ENCODE measurements at places on chromosomes 3 and 15.

- no peak for DNase-seq
These were observed 1043.6 kb downstream of the DIPK2A start for GRCh38 chr3:145015253-145015652.

- DNase-seq: no peak
These were observed 28.6 kb downstream of the KCNAB1 start for GRCh38 chr3:156148946-156149381.

DNA sequence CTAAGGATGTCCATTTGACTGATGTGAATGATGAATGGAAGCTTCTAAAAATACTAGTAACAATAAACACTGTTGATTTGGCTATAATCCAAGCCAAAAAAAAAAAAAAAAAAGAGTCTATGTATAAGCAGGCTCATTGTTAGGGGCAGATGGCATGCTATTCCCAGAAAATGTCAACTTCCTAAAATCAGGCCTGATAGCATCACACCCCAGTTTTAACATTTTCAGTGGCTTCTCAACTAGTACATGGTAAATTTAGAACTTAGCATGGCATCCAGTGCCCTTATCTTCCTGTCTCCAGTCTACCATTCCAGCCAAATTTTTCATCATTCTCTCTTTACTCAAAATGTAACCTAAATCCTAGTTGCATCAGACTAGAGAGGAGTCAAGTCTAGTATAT, 288.2 kb upstream of the ZNF385D start:
- no peak for DNase-seq

DNA sequence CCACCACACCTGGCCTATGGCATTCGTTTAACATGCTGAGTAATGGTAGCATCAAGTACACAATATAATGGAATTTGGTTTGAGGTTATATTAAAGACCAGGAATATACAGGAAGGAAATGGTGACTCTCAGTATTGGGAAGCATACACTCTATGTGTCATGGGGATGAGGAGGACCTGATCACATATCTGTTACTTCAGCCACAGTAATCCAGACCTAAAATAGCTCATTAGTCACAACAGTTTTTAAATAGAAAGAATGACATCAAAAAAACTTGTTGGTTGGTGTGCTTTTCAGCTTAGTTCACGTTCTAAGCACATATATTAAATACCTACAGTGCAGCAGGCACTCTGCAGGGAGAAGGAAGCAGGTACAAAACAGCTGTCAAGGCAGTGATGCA, 52.5 kb upstream of the ATP2C1 start:
- no peak for DNase-seq

- DNase-seq: no peak
These were observed 1.2 kb downstream of the TRIM71 start for GRCh38 chr3:32818970-32819511.

- DNase-seq: no peak
These were observed 37.8 kb upstream of the FOXB1 start for GRCh38 chr15:59966262-59966661.

DNA sequence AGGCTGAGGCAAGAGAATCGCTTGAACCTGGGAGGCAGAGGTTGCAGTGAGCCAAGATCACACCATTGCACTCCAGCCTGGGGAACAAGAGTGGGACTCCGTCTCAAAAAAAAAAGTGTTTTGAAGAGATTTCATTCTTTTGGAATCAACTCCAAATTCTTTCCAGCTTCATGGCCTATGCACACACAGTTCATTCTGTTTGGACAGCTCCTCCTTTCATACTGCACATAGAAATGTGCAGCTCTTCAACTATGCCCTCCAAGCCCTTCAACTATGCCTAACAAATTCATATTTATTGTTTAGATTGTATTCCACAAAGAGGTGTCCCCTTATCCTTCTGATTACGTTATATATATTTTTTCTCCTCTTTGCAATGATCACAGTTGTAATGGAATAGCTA, 4.2 kb downstream of the TP53BP1 start:
- DNase-seq: no peak

GRCh38 chr3:175041369-175041768, 182.2 kb downstream of the NAALADL2 start:
- DNase-seq: no peak
